ENCODE measurements at places on chromosomes 5 and 9. TPM values are rescaled to one million over a fixed set of nuclear protein-coding genes. Genes with fewer than 3 reads are reported as not detected.

DNA sequence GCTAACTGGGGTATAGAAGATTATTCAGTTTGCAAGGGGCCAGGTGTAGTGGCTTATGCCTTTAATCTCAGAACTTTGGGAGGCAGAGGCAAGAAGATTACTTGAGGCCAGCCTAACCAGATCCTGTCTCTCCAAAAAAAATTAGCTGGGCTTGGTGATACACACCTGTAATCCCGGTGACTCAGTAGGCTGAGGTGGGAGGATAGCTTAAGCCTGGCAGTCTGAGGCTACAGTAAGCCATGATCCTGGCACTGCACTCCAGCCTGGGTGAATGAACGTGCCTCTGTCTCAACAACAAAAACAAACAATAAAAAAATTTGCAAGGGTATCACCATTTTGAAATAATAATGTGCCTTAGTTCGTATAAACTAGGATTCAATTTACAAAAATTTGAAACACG is 51.3 kb downstream of the BAAT start:
- no peak for DNase-seq

GRCh38 chr9:12784461-12785259 is 9.8 kb downstream of the LURAP1L start:
- DNase-seq, result no peak

DNA sequence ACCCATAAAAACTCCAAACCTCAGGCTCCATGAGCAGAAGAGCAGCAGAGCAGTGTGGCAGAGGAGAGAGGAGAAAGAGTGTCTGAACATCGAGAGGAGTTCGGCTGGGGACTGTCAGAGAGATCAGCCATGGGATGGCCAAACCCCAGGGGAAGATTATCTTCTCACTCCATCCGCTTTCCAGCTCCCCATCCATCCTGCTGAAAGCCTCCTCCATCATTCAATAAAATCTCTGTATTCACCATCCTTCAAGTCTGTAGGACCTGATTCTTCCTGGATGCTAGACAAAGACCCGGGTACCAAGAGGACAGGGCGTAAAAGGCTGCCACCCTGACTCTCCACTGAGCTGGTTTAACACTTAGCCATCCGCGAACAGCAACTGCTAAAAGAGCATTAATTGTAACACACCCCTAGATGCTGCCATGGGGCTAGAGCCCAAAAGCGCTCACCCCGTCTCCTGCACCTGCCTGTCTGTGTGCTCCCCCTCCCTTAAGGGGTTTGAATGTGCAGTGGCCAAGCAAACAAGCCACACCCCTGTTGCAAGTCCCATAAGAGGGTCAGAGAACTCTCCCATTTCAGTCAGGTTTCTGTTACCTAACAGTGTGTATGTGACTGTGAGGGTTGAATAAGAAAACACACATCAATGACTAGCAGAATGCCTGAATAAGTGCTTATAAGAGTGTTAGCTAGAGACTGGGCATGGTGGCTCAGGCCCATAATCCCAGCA is 13.9 kb upstream of the SELENOP start:
- DNase-seq, result no peak

GRCh38 chr9:125399165-125399564 is 137.5 kb downstream of the GAPVD1 start:
- DNase-seq, result no peak

DNA sequence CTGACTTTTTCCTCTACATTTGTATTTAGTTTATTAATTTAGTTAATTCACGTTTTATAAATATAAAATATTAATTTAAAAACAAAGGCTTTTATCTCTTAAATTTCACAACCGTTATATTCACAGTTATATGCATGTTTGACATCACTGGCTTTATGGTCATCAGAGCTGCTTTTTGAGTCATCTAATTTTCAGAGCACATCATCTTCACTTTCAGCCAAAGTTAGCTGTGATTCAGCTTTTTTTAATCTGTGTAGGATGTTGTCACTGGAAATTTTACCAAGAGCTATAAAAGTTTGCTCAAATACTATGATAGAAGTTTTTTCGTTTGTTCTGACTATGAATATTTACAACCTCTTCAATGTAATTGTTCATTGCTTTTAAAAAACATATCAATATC is 12.4 kb downstream of the CDC37L1 start:
- no peak for DNase-seq

DNA sequence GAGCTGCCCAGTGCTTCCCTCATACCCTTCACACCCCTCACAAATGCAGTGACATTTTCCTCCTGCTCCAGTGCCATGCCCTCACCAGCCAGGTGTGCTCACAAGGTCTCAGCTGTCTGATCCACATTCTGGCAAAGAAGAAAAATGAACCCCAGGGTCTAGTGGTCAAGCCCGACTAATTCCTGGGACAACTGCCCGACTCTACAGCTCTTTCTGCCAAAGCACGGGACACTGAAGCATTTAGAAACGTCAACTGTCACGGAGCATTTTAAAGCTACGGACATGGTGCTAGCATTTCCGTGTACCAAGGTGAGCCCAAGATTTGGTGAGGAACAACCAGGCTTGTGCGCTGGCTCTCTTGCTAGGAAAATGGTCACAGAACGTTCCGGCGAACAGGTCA is 56.8 kb upstream of the PHYKPL start:
- no peak for DNase-seq

- no peak for DNase-seq
Measured at GRCh38 chr5:124981901-124982300, 235.5 kb upstream of the ZNF608 start.

DNA sequence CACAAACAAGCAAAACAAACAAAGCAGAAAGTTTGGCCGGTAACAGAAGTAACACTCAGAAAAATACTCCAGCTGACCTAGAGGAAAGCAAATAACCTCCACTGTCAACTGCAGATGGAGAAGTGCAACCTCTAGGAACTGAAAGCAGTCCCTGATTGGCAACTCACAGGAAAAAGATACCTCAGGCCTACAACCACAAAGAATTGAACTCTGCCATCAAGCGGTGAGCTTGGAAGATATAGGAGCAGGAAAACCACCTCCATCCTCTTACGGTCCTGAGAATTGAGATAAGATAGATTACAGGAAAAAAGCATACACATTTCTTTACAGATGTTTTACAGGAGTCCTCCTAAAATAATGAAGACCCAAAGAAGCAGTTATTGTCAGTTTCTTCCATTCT is 184.5 kb downstream of the PDZD2 start:
- DNase-seq, result no peak

GRCh38 chr9:15294604-15295003 is 12.4 kb downstream of the TTC39B start:
- no peak for DNase-seq

- DNase-seq, result no peak
Measured at GRCh38 chr9:682633-683508, 158.6 kb upstream of the DMRT1 start.

The TTC39B gene
- total RNA-seq, result 29.6 TPM

The WNT8A gene
- not detected for total RNA-seq

The IL5 gene
- 2.6 TPM for total RNA-seq
